ENCODE measurements at places on chromosomes 11 and 22.

- no peak for DNase-seq
Measured at GRCh38 chr11:129768356-129768755, 47.3 kb upstream of the TMEM45B start.

DNA sequence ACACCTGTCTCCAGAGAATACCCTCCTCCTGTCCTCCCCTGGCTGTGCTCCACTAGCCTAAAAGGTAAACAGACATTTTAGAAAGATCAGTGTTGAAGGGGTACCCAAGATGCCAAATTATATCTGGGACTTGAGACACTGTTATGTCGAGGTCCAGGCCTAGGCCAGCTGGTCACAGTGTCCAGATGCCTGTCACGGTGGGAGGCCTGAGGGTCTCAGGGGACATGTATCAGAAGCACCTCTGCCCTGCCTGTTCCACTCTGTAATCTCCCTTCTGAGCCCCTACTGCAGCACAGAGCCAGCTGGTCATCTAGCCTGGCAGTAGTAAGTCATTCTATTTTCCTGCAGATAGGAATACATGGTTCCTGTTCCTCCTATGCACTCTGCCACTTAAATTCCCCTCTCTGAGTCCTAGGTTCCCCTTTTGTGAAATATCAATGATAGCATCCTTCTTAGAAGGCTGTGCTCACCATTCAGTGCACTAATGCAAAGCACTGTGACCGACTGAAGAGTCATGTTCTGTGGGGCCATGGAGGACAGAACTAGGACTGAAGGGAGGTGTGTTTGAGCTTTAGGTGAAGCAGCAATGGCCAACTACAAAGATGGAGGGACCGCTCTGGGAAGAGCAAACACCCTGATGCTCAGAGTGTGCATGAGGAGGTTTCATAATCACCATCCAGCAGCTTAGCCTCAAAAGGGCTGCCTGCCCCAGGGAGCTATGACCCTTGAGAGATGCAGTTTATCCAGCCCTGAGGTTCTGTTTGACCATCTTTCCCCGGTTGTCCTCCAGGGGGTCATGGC is 44.8 kb upstream of the TUB start:
- no peak for DNase-seq

GRCh38 chr11:128291835-128292234 is 295.5 kb downstream of the ETS1 start:
- DNase-seq: no peak

- peak; percentile 48 for DNase-seq
Measured at GRCh38 chr11:110251836-110252235, 44.6 kb downstream of the RDX start.

GRCh38 chr11:70289582-70289981 is 19.1 kb downstream of the PPFIA1 start:
- no peak for DNase-seq

DNA sequence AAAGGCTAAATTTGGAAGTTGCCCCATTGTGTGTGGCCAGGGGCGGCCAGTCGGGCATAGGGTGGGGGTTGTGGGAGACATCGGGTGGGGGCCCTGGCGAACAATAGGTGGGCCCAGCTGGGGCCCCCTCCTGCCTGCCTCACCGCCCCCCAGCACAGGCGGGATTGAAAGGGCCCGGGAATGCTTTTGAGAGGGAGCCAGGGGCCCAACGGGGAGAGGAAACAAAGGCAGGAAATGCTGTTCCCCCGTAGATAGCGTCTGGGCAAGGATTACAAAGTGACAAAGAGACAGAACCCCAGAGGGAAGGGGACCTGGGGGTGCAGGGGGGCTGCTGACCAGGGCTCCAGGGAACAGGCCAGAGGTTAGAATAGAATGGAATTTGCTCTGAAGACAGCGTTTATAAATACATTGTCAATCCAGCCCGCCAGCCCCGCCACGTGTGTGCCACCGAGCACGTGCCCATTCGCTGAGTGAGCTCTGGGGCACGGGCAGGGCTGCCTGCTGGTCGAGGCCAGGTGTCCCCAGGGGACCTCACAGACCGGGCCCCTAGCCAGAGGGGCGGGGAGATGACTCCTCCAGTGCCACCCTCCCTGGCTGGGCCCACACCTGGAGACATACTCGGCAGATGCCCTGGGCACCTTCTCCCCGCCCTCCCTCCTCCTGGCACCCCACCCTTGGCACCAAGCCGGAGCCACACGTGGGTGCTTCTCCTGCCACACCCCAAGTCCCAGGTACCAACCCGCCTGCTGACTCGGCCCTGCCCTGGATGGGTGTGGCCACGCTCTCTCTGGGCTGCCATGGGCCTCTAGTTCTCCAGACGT is 9.7 kb downstream of the PDGFB start:
- no peak for DNase-seq

GRCh38 chr11:43282607-43283440 is 29.0 kb upstream of the API5 start:
- peak; percentile 25 for DNase-seq
